Stimulated activated CD4-positive, alpha-beta T cell treated with anti-CD3 and anti-CD28 coated beads, Interleukin-12 subunit alpha, Interleukin-12 subunit beta, amount 100 ng/mL, for 24 hours (primary cell): ENCODE measurements at places on chromosomes 7 and 10.
A peak's percentile ranks its signal among the peaks of the same experiment; 100 is the strongest.

DNA sequence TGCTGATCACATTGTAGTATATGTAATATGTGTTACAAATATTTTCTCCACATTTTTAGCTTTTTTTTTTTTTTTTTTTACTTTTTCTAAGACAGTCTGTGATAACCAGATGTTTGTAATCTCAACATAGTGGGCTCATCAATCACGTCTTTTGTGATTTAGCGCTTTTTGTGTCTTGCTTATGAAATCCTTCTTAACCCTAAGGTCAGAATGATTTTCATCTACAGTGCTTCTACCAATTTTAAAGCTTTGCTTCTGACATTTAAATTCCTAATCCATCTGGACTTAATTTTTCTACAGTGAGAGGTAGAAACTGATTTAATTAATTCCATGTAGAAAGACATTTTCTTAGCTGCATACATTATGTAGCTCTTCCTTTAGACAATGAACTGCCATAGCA is 626.4 kb downstream of the TNS3 start:
- no peak for DNase-seq

- DNase-seq, result no peak
Observed at GRCh38 chr7:26423436-26423835, 131.8 kb downstream of the SNX10 start.

- DNase-seq, result no peak
Observed at GRCh38 chr10:68756766-68757165, 35.7 kb downstream of the CCAR1 start.

- no peak for DNase-seq
Observed at GRCh38 chr10:102501201-102502028, 1.1 kb downstream of the ACTR1A start.

GRCh38 chr7:130430841-130431666 is 9.8 kb downstream of the CEP41 start:
- DNase-seq, result no peak

DNA sequence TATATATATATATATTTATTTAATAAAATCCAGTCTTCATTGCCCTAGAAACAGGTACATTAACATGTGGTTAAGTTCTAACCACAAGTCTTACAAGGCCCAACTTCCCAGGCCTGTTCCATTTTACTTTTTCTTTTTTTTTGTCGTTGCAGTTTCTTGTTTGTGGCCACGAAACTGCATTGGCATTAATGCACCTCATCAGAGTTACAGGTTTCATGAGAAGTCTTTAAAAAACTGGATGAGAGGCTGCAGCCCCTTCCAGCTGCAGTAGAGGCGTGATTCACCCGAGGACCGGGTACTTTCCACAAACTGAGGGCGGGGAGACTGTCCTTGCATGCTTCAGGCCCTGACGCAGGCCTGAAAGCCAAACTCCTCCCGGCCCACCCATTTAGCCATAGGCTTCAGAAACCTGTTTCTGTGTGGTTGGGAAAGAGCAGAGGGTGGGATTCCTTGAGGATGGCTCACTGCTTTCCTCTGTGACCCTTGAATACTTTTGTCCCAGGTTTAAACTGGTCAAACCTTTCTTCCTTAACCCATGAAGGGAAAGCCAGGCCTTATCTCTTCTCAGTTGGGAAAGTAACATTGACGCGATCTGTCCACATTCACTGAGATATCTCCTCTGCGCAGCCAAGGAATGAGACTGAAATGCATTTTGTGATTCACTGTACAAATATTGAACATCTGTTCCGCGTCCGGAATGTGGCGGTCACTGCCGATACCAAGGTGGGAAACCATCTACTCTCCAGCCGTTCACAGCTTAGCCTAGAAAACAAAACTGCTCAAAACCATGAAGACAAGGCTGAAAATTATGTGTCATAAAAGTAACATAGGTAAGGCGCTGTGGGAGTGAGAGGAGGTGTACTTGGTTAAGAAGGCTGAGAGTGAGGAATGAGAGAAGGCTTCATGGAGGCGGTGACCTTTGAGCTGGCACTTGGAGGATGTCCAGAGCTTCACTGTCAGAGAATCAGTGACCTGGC is 311.7 kb downstream of the GATA3 start:
- peak; percentile 14 for DNase-seq

- no peak for DNase-seq
Observed at GRCh38 chr7:45609180-45609579, 35.0 kb downstream of the ADCY1 start.

DNA sequence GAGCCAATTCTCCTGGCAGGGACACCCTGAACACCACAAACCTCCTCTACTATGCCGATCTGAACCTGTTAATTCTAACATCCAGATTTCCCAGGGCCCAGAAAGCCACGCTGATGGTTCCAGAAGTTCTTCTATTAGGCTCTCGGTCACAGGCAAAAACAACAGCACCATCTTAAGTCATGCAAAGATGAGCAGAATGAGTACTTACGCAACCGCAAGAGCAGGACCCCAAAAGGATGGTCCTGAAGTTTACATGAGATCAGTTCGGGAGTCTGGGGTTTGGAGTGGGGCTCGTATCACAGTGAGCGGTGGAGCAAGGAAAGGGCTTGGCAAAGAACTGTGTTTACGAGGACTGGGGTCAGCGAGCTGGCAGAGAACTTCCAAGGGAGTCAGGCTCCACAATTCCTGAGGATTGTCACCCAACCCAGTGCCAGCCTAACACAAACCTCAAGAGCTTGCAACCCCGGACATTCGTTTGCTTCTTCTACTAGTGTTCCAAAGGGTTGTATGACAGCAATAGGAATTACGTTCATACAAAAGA is 532.6 kb downstream of the TNS3 start:
- no peak for DNase-seq

- no peak for DNase-seq
Observed at GRCh38 chr7:138919216-138919615, 62.0 kb downstream of the KIAA1549 start.

DNA sequence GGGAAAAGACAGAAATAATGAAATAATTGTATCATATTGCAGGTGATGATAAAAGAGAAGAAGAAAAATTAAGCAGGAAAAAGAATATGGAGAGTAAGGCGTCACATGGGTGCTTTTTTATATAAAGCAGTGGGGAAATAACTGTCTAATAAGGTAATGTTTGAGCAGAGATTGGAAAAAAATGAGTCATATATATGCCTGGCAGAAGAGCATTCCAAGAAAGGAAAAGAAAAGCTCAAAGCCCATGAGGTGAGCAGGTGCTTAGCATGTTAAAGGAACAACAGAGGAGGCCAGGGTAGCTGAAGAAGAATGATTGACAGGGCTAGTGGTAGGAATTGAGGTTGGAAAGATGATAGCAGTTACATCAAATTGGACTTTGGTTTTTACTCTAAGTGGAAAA is 739.5 kb downstream of the SORCS1 start:
- no peak for DNase-seq

- no peak for DNase-seq
Observed at GRCh38 chr7:27518561-27519350, 143.9 kb downstream of the HIBADH start.

DNA sequence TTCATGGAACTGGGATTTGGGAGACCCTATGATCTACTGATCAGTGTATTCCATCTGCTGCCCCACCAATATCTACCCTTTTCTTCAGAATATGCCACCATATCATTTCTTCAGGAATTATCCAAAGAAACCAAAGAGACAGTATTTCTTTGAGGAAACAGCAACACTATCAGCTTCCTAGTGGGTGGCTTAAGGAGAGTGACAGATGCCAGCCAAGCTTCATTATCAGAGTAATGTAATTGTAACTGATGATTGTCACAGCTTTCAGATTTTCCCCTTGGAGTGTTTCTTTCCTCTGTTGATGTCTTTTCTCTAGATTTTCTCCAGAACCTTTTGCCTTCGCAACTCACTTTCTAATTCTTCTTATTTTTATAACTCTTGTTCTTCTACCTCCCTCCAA is 934.4 kb upstream of the LRRN3 start:
- no peak for DNase-seq

DNA sequence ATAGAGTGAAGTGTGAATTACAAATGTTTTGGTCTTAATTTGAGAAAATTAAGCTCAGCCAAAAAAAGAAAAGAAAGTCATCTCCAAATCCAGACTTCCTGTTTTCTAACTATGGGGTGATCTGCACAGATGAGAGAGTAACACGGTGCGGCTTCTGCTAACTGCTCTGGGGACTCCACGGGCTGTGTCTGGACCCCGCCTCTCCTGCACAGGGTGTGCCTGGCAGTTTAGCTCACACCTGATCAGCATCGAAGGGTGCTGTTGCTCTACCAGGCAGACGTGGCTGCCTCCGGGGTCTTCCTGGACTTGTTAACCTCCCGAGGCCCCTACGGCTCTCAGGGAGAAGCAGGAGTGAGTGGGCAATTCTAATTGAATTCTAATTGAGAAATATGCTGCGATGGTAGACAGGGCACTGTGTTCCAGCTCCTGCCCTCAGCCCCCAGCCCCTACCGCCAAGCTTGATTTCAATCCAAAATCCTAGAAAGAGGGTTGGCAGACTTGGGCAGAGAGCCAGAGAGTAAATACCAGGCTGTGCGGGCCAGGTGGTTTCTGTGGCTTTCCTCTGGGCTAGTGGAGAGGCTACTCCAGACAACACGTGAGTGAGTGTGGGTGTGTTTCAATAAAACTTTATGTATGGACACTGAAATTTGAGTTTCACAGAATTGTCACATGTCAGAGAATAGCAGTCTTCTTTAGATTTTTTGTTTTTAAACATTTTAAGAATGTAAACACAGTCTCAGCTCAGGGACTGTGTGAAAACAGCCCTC is 13.4 kb downstream of the SHH start:
- no peak for DNase-seq

DNA sequence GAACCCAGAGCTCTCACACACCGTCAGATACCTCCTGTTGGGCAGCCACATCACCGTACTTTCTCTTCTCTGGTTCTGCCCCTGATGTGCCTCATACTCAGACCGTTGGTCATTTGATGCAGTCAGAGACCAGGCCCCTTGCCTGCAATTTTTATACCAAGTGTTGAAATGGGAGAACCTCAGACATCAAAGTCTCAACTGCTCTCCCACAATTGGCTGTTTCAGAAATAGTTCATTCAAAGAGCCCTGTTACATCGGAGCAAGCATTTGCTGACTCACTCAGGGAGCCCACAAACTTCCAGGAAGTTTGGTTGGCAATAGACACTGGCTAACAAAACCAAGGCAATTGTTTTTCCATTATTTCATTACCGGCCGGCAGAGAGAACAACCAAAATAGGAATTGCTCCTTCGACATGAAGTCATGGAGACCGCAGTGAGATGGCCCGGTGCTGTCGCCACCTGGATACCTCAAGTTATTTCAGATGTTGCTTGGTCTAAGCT is 33.5 kb upstream of the ADAM12 start:
- no peak for DNase-seq

DNA sequence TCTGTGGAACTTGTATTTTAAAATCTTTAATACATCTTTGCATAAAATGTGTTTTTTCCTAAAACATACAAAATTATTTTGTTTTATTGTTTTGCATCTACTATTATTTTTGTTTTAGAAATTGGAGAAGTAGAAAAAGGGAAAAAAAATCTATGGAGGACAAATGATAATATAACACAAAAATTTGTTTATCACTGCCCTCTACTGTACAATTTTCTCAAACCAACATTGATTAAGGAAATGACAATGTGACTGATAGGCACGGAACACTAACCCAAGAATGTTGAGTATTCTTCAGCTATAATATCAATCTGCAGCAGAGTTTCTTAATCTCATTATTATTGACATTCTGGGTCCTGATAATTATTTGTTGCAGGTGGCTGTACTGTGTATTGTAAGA is 9.5 kb upstream of the ING3 start:
- DNase-seq, result no peak

DNA sequence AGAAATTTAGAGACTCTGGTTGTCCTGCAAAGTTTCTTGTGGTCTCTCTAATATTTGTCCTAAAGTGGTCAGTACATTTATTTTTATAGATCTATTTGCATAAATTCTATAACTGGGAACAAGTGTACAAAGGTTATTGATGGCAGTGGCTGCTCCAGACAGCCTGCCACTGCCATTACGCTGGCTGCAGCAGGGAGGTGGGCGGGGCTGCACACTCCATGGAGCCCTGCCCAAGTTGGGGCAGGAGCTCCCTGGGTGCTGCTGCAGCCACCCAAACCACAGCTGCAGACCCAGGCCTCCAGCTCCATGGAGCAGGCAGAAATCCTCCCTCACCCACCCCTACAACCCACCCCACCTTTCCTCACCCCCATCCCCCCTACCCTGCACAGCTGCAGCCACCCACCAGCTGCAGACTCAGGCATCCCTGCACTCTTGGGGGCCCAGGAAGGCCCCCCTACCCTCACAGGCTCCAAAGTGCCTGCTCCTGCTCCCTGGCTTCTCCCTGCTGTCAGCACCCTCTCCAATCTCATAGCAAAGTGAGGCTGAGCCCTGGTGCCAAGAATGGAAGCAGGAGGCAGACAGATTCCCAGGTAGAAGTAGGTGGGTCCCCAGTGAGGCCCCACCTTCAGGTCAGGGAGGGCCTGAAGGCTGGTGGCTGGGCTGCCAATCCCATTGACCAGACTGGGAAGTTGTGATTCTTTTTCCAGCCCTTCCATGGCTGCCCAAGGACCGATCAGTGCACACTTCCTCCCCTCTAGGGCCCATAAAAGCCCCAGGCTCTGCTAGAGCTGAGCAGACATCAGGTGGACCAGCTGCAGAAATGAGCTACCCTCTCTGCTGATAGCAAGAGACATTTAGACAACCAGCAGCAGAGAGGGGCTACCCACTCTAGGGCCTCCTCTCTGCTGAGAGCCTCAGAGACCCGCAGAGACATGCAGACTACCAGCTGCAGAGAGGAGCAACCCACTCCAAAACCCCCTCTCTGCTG is 4.8 kb upstream of the CYP3A43 start:
- DNase-seq, result no peak

GRCh38 chr7:116588641-116589594 is 64.1 kb downstream of the CAV1 start:
- DNase-seq, result no peak

- DNase-seq, result no peak
Observed at GRCh38 chr10:1600861-1601260, 136.5 kb downstream of the ADARB2 start.

GRCh38 chr10:110324201-110324804 is 19.6 kb upstream of the SMNDC1 start:
- no peak for DNase-seq

DNA sequence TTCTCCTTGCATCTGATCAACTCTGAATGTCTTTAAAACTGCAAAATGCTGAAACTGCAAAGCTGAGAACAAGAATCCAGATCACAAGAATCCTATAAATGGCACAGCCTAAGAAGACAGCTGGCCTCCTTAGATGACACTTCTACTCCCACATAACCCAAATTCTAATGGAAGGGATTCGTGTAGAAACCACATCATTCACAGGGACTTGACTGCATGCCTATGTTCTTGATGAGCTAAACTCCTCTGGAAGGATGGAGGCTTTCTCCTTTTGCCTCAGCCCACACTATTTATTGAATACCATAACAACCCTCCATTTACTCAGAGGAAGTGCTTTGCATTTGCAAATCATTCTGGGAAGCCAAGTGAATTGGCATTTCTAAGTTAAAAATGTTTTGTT is 252.5 kb upstream of the VWC2 start:
- DNase-seq, result no peak

GRCh38 chr10:72648301-72648700 is 22.4 kb upstream of the MICU1 start:
- DNase-seq, result no peak

- no peak for DNase-seq
Observed at GRCh38 chr10:20158086-20158485, 341.9 kb downstream of the PLXDC2 start.
